ENCODE measurements at places on chromosomes 5 and 9.

DNA sequence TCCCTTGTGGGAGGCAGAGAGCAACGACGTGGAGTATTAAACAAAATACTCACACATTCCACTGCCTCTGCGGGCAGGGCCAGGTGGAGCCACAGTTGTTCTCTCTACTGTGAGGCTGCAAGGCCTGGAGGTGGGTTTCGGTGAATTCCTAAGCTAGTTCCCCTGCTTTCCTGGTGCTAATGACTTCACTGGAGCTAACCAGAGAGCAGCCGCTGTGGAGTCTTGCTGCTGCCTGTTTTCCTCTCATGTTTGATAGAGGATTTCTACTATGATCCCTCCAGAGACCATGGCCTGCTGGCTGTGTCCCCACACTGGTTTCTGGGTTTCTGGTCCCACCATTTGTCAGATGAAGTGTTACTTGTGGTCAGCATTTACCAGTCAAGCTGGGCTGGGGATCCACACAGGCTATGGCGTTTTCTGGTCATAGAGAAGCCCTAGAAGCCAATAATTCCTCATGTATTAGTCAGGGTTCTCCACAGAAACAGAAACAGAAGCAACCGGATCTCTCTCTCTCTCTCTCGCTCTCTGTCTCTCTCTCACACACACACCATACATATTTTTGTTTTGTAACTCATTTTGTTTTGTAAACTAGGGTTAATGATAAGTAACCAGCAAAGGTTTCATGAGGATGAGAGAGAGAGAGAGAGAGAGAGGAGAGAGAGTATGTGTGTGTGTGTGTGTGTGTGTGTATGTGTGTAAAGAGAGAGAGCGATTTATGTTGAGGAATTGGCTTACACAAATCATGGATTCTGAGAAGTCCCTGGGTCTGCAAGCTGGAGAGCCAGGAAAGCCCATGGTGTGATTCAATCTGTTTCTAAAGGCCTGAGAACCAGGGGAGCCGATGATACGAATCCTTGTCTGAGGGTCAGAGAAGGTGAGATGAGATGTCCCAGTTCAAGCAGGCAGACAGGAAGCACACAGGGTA is 403.0 kb downstream of the GADD45G start:
- DNase-seq: no peak

DNA sequence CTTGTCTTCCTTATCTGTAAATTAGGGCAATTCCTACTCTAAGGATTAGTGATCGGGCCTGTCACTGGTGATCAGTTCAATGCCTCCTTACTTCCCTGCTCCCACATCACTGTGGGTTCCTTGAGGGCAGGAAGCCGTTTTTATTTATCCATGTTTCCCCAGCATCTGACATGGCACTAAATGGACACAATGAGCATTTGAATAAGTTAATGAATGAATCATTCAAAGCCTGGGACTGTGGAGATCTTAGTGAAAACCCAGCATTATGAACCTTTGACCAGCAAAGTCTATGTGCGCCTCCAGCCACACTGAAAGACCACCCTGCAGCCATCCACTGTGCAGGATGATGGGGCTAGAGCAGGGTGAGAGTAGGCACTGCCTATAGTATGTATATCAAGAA is 11.6 kb downstream of the COL15A1 start:
- no peak for DNase-seq

DNA sequence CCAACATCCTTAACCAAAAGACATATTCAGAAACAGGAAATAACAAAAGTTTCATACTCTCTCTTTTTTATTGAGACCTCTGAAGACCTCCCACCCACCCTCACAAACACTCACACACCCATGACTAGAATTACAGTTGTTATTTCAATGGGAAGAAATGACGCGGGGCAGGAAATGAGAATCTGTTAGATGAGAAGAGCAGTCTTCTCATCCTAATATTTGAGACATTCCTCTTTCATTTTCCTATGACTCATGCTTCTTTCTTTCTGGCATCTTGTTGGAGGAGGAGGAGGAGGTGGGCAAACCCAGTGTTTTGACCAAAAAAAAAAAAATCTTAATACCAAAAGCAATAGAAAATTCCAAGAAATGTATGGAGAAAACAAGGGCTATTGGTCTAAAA is 179.5 kb upstream of the TARS1 start:
- DNase-seq: no peak

- no peak for DNase-seq
Measured at GRCh38 chr5:133472829-133473228, 139.5 kb downstream of the FSTL4 start.

GRCh38 chr5:159536166-159536565 is 205.9 kb upstream of the IL12B start:
- no peak for DNase-seq

- DNase-seq: no peak
Measured at GRCh38 chr5:50903651-50904050, 237.2 kb downstream of the PARP8 start.

DNA sequence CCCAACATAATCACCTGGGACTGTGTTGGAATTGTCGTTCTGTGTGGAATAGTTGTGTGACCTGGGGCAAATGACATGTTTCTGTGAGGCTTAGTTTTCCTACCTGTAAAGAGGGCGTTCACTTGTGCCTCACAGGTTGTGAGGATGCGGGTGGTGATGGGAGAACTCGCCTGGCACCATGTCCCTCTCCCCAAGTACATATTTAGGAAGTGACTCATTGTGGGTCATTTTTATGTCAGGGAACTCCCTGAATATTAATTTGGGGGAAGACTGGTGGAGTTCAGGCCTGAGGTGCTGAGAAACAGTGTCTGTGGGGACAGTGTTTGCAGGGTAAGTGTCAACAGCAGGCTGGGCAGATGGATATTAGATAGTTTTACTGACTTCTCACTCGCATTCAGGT is 144.7 kb downstream of the KDM4C start:
- DNase-seq: no peak

DNA sequence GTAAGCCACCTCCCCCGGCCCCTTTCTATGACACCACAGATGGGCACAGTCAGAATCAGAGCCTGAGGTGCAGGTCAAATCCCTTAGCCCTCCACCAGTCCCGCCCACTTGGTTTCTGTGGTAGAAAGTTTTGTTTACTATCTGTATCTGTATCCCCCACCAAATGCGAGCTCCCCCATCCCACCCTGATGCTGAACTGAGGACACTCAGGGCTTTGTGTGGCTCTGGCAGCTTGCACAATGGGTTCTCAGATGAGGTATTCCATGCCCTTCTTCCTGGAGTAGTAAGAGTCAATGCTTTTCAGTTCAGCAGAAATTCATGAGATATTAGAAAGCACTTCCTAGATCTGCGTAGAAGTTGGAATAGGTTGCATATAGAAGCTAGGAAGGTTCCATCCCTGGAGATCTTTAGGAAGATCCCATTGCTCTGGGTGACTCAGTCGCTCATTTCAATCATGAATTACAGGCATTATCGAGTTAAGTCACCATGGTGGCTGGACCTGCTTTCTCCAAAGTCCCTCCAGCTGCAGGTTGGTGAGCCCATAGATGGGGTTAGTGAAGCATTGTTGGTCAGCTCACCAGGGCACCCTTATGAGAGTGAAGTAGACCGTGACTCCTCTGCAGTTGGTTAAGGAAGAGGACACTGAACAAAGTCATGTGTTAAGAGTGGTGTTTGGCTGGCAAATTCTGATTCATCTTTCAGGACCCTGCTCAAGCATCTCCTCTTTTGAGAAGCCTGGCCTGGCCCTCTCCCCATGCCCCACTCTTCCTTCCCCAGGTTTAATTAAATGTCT is 10.6 kb upstream of the KCNIP1 start:
- DNase-seq: no peak

DNA sequence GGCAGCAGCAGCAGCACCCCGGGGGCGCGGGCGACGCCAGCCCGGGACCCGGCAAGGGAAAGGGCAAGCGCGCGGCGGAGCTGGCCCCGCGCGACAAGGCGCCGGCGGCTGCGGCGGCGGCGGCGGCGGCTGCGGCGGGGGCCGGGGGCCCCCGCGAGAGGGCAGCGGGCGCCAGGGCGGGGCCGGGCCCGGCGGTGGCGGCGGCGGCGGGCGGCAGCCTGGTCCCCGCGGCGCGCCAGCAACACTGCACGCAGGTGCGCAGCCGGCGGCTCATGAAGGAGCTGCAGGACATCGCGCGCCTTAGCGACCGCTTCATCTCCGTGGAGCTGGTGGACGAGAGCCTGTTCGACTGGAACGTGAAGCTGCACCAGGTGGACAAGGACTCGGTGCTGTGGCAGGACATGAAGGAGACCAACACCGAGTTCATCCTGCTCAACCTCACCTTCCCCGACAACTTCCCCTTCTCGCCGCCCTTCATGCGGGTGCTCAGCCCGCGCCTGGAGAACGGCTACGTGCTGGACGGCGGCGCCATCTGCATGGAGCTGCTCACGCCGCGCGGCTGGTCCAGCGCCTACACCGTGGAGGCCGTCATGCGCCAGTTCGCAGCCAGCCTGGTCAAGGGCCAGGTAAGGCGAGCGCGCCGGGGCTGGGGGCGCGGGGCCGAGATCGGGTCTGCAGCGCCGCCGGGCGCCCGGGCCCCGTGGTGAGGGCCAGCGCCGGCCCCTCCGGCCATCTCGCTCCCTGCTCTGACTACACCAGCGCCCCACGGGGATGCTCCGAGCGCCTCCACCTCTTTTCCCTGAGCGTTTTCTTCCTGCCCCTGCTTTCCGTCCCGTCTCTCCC is at the start of gene UBE2QL1:
TSS of gene UBE2QL1 (plus strand) at position 238 of the 843 bp plus-strand sequence. CDS start at position 273, 35 bp downstream.
- peak; percentile 3 for DNase-seq
